T-helper 2 cell (primary cell): ENCODE measurements at places on chromosomes 12 and 14.

DNA sequence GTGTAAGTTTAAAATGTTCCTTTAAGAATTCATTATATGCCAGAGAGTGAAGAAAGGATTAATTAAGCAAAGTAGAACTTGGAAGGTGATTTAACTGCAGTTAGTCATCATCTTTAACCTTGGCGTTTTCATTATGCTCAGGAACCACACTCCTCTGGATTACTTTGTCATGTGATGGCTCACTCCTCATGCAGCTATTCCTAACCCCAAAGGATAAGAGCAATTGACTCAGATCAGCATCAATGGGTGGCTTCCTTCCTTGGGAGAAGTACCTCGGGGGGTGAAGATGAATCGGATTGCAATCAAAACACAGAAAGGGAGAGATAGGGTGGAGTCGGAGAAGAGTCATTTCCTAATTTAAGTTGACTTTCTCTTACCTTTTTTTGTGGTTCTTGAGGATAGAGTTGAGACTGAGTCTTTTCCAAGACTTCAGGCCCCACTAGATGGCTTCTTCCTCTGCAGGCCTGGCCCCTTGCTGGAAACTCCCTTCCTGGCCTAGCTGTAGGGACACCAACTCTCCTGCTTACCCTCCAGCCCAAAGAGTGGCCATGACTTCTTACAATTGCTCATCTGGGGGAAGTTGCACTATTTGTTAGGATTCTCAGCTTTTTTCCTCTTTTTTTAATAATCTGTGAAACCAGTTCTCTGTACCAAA is 238.6 kb upstream of the DDHD1 start:
- DNase-seq: no peak

GRCh38 chr14:33556382-33557121 is 394.3 kb downstream of the EGLN3 start:
- no peak for DNase-seq

DNA sequence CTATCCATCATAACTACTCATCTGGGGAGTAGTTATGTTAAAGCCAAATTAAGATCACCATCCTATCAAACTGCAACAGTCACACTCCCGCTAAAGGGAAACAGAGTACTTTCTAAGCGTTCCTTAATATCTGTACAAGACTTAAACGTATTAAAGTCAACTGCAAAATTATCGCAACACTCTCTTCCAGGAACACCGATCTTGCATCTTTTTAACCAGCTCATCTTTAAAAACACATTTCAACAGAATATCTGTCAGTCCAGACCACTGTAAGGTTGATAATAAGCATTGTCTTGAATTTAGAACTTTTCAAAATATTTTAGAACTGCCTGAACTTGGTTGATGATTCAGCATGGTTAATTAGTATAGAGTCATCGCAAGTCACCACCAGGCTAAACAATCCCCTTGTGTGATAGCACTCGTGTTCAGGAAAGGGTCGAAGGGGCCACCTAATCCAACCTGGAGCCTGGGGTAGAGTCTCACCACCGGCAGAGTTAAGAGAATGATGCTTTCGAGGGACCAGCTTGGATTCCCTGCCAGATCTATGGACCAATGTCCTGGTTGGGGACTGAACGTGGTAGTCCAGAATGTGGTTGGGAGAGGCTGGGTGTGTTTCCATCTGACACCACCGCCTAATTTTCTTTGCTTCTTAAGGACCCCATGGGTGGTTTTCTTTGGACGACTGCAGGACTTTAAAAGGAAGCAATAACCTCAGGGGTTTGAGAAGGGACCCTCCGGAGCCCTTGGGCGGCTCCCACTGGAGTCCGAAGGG is 890 bp downstream of the SPTLC2 start:
- peak; percentile 22 for DNase-seq

DNA sequence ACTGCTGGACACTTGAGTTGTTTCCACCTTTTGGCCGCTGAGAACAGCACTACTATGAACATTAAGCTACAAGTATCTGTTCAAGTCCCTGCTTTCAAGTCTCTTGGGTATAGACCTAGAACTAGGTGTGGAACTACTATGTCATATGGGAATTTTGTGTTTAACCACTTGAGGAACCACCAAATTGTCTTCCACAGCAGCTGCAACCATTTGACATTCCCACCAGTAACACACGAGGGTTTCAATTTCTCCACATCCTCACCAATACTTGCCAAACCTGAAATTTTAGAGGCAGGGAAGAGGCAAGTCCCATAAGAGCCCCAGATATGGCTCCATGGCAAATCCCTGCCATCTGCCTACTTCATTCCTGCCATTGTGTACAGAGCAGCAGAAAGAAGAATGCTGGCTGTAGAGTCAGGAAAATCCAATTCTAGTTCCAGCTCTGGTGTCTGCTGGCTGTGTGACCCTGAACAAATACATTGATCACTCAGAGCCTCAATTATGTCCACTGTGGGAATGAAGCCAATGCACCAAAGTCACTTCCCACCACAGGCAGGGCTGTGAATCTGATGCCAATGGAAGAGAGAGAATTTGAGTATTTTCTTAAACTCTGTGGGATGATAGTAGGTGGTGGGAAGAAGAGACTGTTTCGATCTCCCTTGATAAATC is 17.8 kb downstream of the PITPNM2 start:
- no peak for DNase-seq

DNA sequence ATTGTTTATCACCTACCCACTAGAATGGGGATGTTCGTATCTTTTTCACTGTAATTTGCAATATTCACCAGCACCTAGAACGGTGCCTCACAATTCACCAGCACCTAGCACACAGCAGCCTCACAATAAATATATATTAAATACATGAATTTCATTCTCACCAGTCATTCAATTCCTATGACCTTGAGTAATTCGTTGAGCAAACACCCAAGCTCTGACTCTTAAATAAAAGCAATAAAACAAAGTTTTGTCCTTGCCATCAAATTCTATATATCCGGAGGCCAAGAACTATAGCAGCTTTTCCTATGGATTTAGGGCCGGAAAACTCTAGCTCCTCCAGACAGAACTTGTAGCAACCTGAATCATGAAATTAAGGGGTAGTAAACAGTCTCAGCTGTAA is 981 bp downstream of the VTI1B start:
- DNase-seq: no peak

DNA sequence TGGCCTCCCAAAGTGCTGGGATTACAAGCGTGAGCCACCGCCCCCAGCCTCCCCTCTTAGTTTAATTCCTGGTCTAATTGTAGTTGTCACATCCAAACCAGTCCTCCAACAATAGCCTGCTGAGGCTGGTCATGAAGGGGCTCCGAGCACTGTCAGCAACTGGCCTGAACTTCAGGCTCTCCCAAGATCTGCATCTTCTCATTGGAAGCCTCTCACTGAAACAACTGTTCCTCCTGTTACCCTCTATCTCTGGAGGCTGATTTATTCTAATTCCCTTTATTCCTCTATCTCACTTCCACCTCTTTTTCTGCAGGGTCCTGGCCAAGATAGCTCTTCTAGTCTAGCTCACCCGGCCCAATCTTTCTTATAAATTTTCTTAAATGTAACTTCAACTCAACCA is 89.4 kb downstream of the DUSP16 start:
- no peak for DNase-seq

- no peak for DNase-seq
Observed at GRCh38 chr12:16453319-16453718, 105.9 kb downstream of the MGST1 start.

DNA sequence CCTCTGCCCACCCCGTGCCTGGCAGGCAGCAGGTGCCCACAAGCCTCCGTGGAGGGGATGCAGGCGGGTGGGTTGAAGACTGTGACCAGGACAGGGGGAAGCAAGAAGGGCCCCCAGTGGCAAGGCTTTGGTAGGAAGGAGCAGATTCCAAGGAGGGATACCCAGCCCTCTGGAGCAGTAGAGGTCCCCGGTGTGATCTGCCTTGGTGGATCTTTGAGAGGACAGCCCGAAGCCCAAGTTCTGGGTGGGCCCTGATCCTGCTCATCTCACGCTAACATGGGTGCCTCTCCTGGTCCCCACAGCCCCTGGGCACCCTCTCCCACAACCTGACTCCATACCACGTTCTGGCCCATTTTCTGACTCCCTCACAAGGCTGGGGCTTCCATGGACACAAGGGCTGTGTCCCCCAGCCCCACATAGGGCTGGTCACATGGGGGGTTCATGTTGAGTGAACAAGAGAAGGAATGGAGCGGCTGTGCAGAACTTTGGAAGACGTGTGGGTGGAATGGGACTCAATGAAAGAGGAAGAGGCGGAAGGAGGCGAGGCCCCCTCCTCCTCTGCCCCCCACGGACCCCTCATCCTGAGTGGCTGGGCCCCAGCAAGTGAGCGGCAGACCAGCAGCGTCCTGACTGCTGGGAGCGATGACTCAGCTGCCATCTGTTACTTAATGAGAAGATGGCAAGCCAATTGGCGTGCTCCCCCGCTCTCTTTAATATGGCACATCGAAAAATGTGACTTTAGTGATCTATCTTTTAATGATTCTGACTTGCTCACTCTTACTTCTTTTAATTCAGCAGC is 77.0 kb upstream of the BCL11B start:
- no peak for DNase-seq

- no peak for DNase-seq
Observed at GRCh38 chr12:76501390-76501789, 58.2 kb downstream of the OSBPL8 start.

GRCh38 chr12:95653771-95654546 is 102.7 kb upstream of the USP44 start:
- no peak for DNase-seq

DNA sequence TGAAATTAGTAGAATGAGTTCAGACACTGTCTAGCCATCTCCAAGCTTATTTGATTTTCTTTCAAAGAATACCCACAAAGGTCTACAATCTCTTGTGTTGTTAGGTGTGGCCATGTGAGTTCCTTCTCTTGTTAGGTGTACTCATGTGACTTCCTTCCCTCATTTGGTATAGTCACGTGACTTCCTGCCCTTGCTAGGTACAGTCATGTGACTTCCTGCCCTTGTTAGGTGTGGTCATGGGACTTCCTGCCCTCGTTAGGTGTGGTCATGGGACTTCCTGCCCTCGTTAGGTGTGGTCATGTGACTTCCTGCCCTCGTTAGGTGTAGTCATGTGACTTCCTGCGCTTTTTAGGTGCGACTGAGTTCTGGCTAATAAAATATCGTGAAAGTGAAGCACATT is 179.6 kb downstream of the TMX1 start:
- DNase-seq: peak; percentile 86

GRCh38 chr14:70269582-70269981 is 80.8 kb upstream of the SLC8A3 start:
- DNase-seq: no peak

DNA sequence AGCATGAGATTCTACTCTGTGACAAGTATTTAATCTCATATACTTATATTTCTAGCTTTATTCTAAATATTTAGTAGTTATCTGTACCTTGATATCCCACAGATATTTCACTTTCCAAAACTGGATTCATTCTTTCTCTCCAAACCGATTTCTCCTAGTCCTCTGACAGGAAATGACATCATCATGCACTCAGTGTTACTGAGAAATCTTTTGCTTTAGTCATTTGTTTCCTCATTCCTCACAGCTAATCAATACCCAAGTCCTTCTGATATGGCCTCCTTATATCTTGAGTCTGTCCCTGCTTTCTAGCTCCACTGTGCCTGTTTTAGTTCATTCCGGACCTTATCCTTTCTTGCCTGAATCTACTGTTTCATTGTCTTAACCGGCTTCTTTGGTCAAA is 39.4 kb upstream of the E2F7 start:
- DNase-seq: no peak

- DNase-seq: no peak
Observed at GRCh38 chr14:96734076-96734622, 63.0 kb upstream of the VRK1 start.

DNA sequence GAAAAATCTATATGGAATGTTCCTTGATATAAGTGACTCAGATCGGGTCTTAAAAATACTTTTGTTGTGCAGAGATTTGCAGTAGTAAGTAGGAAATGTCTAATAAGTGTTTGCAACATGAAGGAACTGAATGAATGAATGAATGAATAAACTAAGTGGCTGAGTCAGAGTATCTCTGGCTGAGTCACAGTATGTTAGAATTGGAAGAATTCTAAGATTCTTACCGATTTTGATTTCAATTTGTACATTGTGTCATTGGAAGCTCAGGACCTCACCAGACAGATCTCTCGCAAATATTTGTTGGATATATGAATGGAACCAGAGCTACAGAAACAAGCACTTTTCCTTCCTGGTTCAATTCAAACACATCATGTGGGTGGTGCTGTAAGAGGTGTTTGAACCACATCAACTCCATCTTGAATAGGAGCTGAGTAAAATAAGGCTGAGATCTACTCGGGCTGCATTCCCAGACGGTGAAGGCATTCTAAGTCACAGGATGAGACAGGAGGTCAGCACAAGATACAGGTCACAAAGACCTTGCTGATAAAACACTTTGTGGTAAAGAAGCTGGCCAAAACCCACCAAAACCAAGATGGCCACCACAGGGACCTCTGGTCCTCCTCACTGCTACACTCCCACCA is 123.9 kb upstream of the FOXN3 start:
- DNase-seq: no peak

GRCh38 chr14:30885840-30886740 is 11.7 kb downstream of the COCH start:
- no peak for DNase-seq

DNA sequence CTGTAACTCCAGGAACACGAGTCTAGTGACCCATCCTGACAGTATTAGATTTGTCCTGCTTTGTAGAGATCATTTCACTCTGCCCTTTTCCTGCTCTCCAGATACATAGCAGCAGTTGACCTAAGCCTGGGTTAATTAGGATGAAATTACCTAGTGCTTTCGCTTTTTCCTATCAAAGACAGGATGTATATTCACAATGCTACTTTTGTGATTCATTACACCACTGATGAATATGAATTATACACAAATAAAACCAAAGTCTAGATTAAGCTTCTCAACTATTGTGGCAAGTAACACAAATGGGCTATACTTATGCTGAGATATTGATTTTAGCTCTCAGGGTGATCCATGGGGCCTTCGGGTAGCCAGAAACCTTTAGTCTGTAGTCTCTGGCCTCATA is 17.9 kb downstream of the CERS5 start:
- DNase-seq: peak; percentile 56

GRCh38 chr14:20970983-20971704 is 15.9 kb downstream of the RNASE2 start:
- peak; percentile 55 for DNase-seq

- no peak for DNase-seq
Observed at GRCh38 chr14:88519907-88520306, 34.9 kb downstream of the PTPN21 start.

DNA sequence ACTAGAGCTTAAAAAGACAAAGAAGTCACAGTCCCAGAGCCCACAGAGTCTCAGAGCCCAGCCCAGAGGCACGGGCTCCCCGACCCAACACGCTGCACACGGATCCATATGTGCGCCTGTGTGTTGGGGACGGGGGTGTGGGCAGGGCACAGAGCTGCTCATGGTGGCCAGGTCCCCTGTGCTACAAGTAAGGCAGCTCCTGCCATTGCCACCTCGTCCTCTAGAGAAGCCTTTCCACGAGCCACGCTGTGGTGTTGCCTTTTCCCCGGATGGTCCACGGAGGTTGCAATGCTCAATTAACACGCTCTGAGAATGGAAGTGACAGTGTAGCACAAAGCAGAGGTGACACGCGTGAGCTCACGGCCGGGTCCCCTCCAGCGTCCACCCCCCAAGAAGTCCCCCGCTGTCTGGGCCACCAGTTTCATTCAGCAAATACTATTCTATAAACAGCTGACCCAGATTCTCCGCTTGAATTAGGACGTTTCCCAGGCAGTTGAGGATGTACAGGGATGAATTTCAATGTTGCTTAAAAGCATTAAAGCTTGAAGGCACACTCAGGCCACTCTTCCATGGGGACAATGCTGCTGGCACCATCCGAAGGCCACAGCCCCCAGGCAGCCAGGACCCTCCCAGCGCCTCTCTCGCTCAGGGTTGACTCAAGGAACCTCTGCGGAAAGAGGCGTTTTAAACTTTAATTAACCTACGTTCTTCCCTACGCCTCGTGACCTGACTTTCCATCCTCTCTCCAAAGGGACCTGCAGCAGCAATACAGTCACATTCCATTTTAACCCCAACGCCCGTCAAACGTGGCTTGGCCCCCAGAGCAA is 22.7 kb upstream of the EIF5 start:
- no peak for DNase-seq
